ENCODE measurements at places on chromosomes 4 and X.

DNA sequence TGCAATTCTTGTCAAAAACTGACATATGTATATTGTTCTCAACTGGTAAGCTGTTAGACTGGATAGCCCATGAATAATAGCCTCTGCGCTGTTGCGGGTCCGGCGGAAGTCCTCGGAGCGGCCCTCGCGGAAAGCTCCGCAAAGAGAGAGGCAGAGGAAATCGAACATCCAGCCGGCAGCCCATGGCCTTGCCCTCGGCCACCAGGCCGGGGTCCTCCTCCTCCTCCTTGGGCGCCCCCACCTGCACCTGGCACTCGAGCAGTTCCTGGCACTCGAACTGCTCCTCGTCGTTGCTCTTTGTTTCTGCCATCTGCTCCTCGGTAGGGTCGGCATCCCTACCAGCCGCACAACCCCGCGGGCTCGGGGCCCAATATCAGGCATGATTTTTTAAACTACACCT lies 1176.3 kb downstream of the PCDH18 start:
- DNase-seq: no peak

DNA sequence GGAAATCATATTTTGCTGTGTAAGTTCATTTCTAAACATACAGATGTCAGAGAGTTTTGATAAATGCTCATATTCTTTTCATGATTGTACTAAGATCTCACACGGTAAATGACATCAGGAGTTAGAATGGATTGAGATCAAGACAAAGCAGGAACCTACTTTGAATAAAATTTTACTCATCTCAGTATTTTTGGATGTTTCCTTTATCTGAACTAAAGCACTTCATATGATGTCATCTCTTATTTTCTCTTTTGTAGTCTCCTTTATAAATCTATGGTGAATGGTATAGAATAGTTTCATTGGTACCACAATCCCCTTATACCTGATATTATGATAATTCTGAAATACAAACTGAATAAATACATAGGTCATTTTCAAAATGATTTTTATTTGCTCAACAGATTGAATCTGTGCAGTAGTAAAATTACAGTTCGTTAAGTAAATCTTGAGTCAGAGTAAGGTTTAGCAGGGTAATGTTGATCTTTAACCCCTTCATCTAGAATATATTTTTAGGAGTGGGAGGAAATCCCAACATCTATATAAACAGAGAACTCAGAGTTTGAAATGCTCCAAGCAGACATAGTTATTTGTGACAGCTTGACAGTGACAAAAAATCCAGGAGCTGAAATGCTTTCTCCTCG lies 180.0 kb downstream of the MGST2 start:
- DNase-seq: no peak

DNA sequence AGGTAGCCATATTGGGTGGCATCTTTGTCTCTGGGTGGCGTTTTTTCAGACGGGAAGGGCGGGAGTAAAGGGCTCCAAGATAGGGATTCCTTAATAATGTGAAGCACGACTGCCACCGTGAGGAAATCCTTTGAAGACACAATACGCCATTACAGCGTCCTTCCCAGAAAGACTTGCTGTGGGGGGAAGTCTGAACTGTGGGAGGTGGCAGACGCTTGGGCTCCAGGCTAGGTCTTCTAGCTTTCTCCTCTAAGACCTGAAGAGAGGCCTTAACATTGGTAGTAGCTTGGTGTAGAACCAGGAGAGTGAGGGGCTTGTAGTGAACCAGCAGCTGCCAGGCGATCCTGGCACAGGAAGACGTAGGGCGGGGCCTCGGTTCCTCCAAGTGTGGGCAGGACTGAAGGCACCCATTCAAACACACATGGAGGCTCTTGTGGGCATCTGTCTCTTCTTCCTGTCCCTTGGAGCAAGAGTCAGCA lies 197.3 kb downstream of the OR13H1 start:
- no peak for DNase-seq

DNA sequence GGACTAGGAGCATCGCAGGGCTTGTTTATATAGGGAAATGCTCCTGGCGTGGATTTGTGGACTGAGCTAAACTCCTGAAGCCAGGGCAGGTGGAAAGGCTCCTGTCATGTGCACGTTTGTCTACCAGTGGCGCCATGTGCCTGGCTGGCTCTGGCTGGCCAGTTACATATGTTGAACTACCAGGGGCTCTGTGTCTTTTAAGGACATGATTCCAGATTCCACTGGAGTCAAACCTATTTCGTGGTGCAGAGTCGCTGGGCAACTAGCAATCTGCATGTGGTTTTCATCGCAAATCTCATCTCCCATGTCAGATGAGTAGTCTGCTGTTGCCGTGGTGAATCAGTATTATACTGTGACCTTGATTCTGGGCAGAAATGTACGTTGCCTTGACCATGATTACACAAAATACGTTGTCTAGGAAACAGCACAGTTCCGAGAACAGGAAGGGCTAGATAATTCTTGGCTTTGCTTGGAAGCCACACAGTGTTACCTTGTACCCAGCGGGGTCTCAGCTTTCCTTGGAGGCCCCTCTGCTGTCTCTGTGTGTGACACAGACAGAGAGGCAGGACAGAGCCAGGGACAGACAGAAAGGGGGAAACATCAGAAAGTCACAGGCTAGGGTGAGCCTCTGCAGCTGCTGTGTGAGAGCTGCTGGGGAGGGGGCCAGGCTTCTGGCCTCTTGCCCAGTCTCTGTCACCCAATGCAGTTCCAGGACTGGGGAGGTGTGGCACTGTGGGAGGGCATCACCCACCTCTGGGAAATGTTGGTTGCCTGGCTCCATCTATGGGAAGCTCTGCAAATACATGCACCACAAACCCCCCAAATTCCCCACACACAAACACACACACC lies 19.2 kb downstream of the PNMA6E start:
- peak; percentile 73 for DNase-seq

DNA sequence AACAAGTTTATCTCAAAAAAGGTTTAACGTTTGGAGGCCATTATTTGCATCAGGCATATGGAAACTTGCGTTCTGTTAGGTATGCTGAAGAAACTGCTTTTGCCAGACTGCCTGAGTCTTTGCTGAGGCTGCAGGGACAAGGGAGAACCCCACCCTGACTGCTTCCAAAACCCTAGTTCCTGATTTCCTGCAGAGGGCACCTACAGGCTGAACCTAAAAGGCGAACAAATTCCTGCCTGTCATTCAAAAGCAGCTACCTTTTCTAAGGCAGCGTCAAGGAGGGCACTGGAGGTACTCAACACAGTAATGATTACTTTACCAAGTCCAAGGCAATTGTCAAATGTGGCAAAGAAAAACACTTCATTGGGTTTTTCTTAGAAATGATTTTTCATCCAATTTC lies 578 bp upstream of the CORIN start:
- DNase-seq: no peak

- peak; percentile 27 for DNase-seq
Observed at GRCh38 chr4:121977251-121978171, 25.7 kb upstream of the TRPC3 start.
